ENCODE measurements at places on chromosomes 7 and 10.

- no peak for DNase-seq
These were observed 77.4 kb downstream of the LRMDA start for GRCh38 chr10:75508814-75509306.

- DNase-seq = no peak
These were observed 10.3 kb downstream of the ITPRIP start for GRCh38 chr10:104327745-104328645.

DNA sequence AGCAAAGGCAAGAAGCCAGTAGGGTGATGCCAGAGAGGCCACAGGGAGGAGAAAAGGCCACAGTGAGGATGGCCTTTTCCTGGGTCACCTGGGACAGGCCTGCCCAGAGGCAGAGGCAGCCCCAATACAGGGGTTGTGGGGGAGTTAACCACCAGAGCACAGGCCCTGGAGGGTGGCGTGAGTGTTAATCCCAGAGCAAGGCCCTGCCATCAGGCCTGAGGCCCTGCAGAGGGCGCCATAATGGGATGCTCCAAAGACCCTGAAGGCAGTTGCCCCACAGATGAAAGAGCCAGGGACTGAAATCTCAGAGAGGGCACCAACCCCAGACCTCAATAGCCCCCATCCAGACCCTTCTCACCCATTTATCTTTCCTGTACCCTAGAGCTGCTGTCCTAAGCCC is 23.9 kb downstream of the SLC13A4 start:
- no peak for DNase-seq

- no peak for DNase-seq
These were observed 142.1 kb upstream of the WNT16 start for GRCh38 chr7:121186746-121187145.

GRCh38 chr10:98328163-98328562 is 60.2 kb upstream of the LOXL4 start:
- DNase-seq = no peak

- no peak for DNase-seq
These were observed 98.6 kb downstream of the CCDC3 start for GRCh38 chr10:12902851-12903358.

GRCh38 chr7:100726996-100727761 is 6.2 kb upstream of the ZAN start:
- DNase-seq = no peak

DNA sequence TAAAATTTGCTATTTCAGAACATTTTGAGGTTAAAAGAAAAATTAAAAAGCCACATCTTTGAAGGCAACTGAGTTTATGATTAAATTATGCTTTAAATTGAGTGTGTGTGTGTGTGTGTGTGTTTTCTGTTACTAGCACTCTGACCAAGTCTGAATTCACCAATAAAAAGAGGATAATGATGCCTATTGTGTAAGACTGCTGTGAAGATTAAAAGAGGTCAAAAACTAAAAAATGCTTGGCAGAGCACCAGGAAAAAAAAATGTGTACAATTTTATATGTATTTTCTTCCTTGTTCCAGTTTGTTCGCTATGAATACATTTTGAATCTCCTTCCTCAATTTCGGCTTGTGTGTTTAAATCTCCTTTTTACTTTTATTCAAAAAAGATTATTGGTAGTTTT is 316.6 kb upstream of the MAGI2 start:
- no peak for DNase-seq

- DNase-seq = no peak
These were observed 263.1 kb downstream of the CREB5 start for GRCh38 chr7:28675429-28675828.

GRCh38 chr10:1468811-1469210 is 268.5 kb downstream of the ADARB2 start:
- DNase-seq = no peak

- no peak for DNase-seq
These were observed 99.0 kb upstream of the GPR22 start for GRCh38 chr7:107370816-107371215.
